ENCODE measurements at places on chromosomes 6 and 20.

- no peak for DNase-seq
These were observed 4.3 kb downstream of the SMIM26 start for GRCh38 chr20:18571578-18571977.

DNA sequence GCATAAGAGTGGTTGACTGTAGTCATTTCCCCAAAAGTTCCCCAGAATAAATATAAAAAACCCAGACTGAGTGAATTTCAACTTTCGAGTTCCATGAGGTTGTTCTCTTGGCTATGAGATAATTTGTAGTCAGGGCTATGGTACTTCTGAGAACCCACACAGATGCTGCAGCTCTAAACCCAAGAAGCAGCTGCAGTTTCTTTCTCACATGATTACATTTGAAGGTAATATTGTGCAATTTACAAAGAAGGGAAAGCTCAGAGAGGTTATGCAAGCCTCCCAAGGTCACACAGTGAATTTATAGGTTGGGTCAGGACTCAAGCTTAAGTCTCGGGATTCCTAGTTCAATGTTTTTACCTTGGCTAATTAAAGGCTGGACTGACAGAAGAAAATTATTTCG lies 29.7 kb upstream of the CD93 start:
- DNase-seq: no peak

DNA sequence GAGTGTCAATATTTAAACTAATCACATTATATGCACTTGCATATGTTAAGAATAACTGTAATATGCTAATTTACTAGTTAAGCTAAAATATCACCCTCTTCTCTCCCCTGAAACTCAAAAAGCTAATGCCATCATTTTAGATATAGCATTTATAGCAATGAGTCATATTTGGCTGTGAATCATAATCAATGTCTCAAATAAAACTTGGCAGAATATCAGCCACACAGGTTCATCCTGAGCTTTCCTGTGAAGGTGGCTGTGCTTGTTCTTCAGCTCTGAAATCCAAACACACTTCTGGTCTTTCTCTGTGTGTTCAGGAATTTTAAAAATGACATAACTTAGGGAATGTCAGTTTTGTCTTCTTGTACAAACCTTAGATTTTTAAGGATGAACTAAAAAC lies 12.8 kb upstream of the PNRC1 start:
- DNase-seq: no peak

DNA sequence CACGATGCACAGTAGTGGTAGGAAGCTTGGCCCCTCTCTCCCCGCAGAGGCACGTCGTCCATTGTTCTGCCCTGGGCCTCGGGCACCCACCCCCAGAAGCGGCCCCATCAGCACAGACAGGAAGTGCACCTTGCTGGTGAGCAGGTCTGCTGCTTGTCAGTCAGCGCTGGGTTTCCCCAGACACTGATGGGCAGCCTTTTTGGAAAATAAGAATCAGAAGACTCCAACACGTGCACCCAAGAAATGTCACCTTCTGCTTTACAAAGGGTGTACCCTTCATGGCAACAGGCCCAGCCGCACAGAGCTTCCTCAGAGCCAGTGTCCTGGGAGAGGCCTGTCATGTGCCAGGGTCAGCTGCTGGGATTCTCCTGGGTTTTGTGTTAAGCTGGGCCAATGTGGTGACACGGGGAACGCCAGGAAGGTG lies 34.7 kb upstream of the IRF4 start:
- no peak for DNase-seq

DNA sequence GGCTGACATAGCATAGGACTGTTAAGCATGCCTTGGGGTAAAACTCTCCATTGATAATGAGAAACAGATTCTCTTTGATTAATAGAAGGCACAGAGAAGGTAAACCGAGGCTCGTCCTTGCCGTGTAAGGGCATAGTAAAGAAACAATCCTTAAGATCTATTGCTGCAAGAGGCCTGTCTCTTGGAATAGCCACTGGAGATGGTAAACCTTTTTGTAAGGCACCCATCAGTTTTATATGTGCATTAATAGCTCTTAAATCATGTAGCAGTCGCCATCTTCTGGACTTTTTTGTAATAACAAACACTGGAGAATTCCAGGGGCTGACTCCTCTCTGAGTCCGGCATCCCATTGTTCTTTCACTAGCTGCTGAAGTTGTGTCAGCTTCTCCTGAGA lies 8.4 kb upstream of the ABHD12 start:
- peak; percentile 65 for DNase-seq

DNA sequence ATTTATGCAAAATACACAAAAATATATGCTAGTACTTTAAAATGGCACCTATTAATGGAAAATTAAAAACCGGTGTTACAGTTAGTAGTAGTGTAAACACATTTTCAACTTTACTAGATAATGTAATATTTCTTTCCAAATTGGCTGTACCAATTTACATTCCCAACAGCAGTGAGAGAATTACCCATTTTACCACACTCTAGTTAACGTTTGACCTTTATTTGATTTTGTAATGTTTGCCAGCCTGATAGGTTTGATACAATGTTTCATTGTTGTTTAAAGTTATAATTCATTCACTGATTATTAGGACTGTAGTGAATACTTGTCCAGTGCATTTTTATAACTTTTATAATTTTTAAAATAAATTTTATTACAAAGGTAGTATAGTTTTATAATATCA lies 182.1 kb downstream of the EYA4 start:
- no peak for DNase-seq

DNA sequence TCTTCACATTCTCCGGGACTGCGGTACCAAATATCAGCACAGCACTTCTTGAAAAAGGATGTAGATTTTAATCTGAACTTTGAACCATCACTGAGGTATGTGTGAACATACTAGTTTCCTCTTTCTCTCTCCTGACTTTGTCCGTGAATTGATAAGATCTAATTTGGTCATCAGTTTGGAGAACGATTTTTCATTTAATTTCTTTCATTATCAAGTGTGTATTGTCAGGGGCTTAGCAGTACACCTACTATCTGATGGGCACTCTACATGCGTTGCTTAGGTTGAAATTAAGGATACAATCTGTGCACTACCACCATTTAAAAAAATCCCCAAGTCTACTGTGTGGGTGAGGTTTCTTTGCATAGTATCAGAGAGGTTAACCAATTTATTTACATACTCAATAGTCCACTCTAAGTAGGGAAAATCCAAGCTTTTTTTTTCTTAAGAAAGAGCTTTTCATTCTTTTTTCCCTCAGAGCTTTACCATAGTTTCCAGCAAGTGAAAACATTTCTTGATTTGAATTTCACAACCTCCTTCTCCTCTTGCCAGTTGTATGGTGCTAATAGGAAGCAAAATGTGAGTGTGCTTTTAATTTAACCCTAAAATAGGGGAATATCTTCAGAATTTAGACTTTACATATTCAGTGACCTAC lies 105.4 kb upstream of the ESR1 start:
- no peak for DNase-seq

- DNase-seq: no peak
These were observed 96.6 kb downstream of the PXDC1 start for GRCh38 chr6:3654898-3655297.

GRCh38 chr6:112600168-112600567 lies 253.0 kb downstream of the RFPL4B start:
- no peak for DNase-seq

- DNase-seq: no peak
These were observed 1.1 kb downstream of the PCSK2 start for GRCh38 chr20:17227669-17228623.

DNA sequence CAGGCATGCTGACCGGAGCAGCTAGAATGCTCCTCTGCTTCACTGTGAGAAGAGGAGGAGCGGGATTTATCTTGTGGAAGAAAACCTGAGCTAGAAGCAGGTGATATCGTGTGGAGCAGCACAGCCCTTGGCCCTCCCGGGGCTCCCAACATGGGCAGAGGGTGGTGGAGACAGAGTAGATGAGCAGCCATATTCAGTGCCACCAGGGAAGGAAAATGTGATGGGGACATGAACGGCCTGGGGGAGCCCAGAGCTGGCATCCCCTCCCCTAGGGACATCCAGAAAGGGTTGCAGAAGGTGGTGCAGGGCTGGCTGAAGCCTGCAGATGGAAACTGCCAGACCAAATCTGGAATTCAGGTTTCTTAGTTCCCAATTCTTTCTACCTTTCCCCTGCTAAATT lies 24.9 kb upstream of the TBXT start:
- DNase-seq: no peak

DNA sequence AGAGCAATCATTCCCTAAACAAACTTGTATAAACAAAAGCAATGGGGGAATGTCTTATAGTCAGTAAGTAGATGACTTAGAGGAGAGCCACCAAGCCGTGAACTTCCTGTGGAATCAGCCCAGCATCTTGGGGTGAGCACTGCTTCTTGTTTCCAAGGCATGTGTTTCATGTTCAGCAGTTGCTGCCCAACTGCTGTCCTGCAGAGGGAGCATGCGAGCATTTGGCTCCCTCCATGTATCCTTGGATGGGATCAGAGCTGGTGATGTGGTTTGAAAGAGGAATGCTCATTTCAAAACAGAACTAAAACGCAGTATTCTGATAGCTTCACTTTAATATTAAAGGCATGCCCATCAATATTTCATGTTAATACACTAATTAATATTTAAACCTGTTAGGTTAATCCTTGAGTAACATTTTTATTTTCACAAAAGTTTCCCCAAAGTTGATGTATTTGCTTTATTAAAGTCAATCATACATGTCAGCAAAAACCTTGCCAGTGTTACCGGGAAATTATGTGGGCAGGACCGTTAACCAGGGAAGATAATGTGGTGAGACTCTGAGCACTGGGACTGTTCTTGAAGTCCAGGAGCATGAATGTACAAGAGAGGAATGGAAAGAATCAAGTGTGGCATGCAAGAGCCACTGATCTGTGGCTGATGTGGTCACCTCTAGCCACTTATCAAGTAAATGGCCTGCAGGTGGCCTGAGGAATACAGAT lies 172.1 kb upstream of the GGTLC1 start:
- DNase-seq: peak; percentile 35

- DNase-seq: no peak
These were observed 136.5 kb downstream of the ELOVL4 start for GRCh38 chr6:79810871-79811270.

DNA sequence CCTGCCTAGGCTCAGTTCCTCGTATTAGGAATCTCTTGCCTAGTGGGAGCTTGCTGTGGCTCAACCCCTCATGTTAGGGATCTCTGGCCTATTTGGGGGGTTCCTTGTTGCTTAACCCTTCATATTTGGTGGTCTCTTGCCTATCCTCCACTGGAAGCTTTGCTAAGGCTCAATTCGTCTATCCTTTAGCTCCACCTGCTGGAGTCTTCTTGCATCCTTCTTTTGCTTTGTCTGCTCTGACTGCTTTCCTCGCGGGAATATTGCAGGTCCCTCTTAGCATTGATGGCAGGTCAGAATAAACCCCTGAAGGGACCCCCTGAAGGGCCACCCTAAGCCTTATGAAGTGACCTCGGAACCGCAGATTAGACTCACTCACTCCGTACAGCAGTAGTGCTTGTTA lies 203.0 kb upstream of the TBX18 start:
- DNase-seq: peak; percentile 8

- no peak for DNase-seq
These were observed 28.1 kb upstream of the PNPLA1 start for GRCh38 chr6:36241728-36242127.

DNA sequence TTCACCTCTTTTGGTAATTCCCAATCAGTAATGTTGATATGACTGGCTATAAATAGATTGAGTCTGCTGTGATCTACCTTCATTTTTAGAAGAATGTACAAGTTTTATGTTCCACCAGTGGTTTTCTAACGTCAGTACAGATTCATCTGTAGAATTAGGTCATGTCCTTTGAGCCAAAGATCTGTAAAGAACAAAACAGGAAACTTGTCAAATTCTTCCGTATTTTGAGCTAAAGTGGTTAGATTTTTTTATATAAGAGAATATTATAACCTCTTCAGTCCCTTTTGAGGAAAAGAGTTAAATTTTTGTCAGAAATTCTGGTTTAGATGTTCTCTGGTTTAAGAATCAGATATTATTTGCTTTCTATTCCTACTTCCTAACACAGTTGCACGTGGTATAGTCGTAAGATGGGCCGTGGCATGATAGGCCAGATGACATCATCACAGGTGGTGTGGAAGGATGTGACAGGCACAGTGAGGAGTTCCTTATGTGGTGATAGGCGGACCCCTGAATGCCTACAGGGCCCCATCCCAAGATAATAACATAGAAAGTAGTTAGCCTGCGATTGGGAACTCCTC lies 62.3 kb downstream of the SNX9 start:
- DNase-seq: no peak

DNA sequence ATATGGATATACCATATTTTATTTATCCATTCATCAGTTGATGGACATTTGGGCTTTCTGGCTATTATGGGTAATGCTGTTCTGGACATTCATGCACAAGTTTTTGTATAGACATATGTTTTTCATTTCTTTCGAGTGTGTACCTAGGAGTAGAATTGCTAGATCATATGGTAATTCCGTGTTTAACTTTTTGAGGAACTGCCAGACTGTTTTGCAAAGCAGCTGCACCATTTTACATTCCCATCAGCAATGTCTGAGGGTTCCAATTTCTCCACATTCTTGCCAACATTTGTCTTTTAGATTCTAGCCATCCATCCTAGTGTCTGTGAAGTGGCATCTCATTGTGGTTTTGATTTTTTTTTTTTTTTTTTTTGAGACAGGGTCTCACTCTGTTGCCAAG lies 20.8 kb downstream of the SRC start:
- no peak for DNase-seq

- DNase-seq: no peak
These were observed 151.5 kb upstream of the LRFN2 start for GRCh38 chr6:40738551-40739193.

DNA sequence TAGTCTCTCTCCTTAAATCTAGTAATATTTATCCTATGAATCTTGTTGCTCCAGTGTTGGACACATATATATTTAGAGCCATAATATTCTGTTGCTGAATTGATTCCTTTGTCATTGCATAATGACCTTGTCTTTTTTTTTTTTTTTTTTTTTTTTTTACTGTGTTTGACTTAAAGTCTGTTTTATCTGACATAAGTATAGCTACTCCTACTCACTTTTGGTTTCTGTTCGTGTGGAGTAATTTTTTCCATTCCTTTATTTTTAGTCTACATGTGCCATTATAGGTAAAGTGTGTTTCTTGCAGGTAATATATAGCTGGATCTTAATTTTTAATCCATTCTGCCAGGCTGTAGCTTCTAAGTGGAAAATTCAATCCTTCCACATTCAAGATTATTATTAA lies 166.5 kb downstream of the GMDS start:
- DNase-seq: no peak

DNA sequence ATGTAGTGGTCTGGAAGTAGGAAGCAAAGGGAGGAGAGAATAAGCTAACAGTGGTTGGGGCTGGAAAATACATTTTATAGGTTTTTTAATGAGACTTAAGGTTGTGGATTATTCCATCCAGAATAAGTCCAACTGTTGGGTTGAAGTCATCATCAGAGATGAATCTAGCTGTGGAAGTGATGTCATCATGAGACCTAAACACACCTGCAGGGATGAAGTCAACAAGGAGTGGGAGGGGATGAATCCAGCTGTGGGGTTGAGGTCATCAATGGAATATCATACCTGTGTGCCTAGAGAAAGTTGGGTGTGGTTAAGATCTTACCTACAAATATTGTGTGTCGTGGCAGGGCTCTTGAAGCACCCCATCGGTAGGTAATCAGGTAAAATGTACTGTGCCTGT lies 730.7 kb downstream of the RFPL4B start:
- no peak for DNase-seq

Measured in HTR-8/SVneo (cell line).